Caudate nucleus (tissue), 63 donors: ENCODE measurements at places on chromosomes 6 and 20.
A peak's percentile ranks its signal among the peaks of the same experiment; 100 is the strongest.

GRCh38 chr20:2086980-2087377, 14.6 kb upstream of the STK35 start:
- no peak for DNase-seq

DNA sequence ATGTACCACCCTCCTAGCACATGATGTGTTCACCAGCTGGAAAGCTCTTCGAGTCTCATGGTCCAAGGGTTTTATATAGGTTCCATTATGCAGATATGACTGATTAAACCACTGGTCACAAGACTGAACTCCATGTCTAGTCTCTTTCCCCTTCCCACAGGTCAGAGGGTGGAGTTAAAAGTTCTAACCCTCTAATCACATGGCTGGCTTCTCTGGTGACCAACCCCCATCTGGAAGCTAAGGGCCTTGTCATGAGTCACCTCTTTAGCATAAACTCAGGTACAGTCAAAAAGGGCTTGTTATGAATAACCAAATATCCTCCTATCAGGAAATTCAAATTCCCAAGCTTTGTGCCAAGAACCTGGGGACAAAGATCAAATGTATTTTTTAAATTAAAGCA, 52.0 kb upstream of the KLHL31 start:
- DNase-seq, result no peak

GRCh38 chr6:56188429-56188828, 59.0 kb downstream of the COL21A1 start:
- no peak for DNase-seq

DNA sequence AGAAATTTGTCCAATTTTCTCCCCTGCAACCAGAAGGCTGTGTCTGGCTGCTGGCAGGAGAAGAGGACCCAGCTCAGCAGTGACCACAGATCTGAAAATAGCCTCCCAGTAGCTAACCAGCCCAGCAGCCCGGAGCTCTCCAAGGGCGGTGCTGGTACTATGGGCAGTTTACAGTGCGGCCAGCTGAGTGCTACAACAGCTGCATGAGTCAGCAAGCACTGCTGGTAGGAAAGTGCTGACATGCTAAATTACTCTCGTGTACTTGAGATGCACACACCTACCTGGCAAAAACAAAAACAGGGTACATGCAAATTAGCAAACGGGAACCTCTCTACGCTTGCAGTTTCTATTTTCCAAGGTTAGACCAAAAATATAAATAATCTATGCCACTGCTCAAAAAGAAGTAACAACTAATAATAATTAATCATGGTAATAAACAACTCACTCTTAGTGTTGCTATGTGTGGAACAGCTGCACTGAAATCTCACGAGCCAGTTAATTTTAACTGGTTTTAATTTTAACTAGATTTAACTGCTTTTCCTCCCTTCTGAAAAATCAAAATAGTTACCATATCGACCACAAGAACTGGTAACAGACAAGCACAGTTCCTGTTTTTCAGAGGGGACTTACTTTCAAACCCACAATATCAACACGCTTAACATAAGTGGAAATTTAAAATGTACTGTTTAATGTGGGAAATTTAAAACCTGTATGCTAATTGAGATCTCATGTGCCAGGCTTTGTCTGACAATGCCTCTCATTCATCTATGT, 10.8 kb downstream of the BACH2 start:
- peak; percentile 34 for DNase-seq

DNA sequence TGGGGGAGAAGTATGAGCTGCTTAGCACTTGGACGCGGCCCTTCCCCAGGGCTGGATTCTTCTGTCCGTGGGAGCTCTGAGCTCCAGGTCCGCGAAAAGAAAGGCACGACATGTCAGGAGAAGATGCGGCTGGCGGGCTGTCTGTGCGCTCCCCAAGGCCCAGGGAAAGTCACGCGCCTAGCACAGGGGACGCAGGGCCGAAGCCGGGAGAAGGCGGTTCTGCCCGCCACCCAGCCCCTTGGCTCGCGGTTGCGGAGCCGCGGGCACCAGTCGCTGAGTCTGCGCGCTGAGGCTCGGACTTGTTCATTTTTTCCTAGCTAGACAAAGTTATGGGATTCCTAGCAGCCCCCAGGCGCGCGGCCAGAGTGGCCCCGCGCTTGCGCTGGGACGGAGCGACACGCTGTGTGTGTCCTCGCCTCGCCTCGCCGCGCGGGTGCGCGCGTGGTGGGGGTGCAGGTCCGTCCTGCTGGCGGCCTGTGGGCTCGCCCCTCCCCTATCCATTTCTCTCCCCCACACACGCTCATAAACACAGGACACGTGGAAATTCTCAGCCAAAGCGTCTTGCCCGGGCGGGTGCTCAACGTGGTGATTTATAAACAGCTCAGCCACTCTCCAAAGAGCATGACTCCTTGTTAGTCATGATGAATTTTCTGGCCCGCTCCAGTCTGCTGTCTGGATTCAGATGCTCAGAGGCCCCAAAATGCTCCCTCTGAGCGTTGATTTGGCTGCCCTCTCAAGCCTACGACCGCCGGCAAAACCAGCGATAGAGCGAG, 1.9 kb upstream of the POU3F2 start:
- DNase-seq, result peak; percentile 84

- no peak for DNase-seq
These were observed 96.2 kb downstream of the SESN1 start for GRCh38 chr6:108998485-108998884.
